ENCODE measurements at places on chromosomes 2 and 18.

DNA sequence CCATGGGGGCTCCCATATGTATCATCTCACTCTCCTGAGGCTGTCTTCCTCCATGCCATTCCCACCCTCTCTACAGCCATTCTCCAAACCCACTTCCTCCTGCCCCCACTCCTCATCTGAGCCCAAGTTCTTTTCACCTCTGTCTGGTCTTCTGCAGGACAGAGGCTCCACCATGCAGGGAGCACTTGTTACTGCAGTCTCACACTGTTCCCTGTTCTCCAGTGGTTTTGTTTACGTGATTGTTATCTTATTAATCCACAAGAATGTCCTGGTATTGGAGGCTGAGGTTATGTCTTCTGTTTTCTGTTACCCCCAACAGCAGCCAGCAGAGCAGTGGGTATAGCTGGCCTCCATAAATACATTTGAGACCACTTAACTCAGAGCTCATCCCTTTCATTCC is 51.4 kb downstream of the PAX8 start:
- no peak for DNase-seq

DNA sequence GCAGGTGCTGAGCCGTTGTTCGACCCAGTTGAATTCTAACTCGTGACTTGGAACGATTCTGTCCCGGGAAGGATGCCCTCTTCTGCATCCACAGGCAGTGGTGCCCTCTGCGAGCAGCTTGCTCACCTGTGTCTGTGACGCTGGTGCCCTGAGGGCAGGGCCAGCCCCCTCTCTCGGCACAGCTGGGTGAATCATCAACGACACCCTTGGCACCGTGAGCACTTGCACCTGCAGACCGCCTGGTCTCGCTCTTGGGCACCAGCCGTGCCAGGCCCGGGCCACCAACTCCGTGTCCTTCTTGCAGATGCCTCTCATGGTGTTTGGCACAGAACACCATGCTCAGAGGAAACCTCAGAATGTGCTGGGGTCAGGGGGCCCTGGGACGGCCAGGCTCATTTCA is 75.0 kb downstream of the SLC66A2 start:
- no peak for DNase-seq

- DNase-seq, result no peak
These were observed 6.3 kb downstream of the RAB12 start for GRCh38 chr18:8615397-8616027.

DNA sequence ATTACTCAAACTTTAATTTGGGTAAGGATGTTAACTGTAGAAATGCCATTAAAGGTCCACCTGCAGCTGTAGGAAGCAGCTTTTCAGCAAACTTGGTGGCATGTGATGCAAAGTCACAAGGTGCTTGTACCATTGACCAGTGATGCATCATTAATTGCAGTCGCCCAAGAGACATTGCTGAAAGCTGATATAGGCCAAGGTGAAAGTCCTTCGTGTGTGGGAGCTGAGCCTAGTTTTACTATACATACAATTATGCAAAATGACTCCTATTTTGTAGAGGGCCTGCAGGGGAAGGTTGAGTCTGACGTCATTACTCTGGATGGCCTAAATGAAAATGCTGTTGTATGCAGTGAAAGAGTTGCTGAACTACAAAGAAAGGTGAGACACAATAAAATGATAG is 40.5 kb downstream of the ALMS1 start:
- no peak for DNase-seq

- no peak for DNase-seq
These were observed 146.1 kb upstream of the NOL4 start for GRCh38 chr18:34370704-34371395.

- DNase-seq, result no peak
These were observed 54.9 kb upstream of the SLC5A7 start for GRCh38 chr2:107931412-107931811.

- DNase-seq, result no peak
These were observed 49.3 kb upstream of the RAB6D start for GRCh38 chr2:131413148-131413747.

DNA sequence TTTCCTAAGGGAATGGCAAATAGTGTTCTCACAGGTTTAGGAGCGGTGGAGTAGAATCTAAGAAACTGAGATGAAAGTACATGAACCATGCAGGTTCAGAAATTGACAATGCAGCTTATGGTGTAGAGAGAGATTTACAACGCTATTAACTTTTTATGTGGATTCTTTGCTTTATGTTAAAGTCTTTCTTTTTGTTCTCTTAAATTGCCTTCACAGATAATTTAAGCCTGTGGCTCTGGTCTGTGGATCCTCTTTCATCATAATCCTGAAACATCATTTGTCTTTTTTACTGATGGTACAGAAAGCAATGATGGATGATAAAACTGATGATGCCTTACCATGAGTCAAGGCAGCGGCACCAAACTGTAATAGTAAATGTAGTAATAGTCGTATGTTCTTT is 30.3 kb downstream of the SOCS6 start:
- no peak for DNase-seq

- DNase-seq, result no peak
These were observed 81.7 kb downstream of the RBMS1 start for GRCh38 chr2:160411955-160412354.

- no peak for DNase-seq
These were observed 2037.8 kb upstream of the LRRTM1 start for GRCh38 chr2:82342356-82342755.

DNA sequence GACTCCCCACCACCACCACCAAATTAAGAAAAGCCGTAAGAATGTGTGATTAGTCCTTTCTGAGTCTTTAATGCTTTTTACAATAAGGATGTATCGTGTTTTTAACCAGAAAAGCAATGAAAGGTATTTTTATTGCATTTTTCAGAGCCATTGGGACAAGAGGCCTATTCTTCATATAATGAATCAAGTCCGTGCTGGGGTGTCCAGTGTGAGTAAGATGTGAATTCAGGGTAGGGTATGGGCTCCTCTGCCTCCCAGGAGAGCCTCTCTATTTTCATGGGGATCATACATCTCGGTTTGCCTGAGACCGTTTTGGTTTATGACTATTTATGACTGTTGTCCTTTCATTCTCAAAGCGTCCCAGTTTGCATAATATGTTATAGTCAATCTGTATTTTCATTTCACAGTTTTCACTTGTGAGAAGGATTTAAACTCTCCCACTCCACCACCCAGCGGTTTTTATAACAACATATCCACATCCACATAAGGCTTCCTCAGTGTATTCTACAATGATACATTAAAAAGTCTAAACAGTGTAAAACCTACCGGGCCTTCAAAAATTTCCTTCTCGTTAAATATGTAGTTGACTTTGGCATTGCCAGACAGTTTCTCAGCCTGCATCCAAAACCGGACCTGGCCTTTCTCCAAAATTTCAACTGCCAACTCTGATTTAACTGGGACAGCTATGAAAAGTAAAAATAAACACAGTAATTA is 80.8 kb upstream of the LPIN2 start:
- no peak for DNase-seq

DNA sequence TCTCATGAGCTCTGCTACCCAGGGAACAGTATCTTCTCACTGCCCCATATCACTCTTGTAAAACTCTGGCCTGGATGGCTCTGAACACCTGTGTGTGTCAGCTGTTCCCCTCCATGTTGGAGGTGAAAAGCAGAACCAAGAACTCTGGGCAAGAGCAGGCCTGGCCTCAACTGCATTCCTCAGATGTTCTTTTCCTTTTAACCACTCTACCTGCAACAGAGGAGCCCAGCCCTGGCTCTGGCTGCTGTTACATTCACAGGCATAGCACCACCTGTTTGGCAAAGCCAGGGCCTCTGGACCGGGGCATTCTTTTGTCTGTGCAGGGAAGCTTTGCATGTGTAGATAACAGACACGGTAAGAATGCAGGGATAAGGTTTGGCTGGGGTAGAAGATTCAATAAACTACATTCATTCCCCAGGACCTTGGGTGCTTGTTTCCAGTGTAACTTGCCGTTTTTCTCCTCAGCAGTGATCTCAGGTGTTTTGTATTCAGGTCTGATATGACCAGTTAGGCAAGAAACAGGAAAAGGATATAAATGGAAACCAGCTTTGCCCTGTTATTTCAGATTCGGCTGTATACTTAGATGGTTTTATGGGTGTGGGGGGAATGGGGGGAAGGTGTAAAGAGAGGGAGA is 95.1 kb downstream of the SPTBN1 start:
- DNase-seq, result no peak

DNA sequence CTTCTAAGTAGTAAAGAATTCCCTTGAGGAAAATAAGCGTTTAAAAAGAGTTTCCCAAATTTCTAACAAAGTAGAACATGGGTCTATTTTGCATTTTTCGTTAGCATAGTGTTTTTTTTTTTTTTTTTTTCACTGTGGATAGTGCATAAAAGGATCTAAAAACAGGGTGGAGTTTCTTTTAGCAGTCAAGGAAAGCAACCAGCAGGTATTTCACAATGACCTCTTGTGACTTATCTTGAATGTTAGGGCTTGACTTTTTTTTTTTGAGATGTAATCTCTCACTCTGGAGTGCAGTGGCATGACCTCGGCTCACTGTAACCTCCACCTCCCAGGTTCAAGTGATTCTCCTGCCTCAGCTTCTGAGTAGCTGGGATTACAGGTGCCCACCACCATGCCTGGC is 14.9 kb upstream of the DGKD start:
- no peak for DNase-seq

DNA sequence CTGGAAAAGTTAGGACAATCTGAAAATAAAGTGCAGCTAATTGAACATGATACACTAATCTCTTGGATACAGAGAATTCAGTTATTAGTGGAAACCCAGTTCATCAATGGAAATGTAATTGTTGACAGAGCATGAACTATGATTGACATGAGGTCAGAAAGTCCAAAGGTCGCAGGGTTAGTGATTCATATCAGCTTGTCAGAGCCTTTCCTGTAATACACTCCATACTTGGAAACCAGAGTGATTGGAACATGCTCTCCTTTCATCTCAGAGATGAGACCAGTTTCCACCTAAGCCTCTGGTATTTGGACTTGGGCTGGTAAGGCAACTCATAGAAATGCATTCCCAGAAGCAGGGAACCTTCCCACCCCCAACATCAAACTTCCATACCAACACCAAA is 8.5 kb upstream of the NCKAP5 start:
- no peak for DNase-seq

DNA sequence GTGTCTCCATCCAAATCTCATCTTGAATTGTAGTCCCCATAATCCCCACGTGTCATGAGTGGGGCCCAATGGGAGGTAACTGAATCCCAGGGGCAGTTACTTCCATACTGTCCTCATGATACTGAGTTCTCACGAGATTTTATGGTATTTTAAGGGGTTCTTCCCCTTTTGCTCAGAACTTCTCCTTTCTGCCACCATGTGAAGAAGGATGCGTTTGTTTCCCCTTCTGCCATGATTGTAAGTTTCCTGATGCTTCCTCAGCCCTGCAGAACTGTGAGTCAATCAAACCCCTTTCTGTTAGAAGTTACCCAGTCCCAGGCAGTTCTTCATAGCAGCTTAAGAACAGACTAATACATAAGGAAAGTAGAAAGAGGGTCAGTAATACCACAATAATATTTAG is 480.4 kb downstream of the KCNJ3 start:
- DNase-seq, result no peak

GRCh38 chr2:27921880-27922547 is 31.5 kb downstream of the BABAM2 start:
- DNase-seq, result no peak

- no peak for DNase-seq
These were observed 35.4 kb upstream of the CABYR start for GRCh38 chr18:24103320-24104021.

DNA sequence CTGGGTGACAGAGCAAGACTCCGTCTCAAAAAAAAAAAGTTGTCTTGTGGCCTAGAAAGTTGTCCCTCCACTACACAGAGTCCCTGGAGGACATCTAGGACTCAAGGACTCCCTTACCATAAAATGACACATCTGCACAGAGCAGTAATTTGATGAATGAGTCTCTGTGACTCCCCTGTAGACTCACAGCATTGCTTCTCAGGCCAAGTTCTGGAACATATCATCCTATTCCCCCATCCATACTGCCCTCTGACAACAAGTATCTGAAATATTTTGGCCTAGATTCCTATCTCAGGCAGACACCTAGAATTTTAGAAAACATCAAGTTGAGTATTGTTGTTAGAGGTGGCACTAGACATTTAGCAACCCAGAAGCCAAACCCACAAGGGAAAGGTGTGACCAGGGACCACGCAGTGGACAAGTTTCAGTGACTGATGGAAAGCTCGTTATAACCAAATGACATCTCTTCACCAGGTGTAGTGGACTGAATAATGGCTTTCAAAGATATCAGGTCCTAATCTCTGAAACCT is 97.9 kb upstream of the ATP8B1 start:
- DNase-seq, result no peak

DNA sequence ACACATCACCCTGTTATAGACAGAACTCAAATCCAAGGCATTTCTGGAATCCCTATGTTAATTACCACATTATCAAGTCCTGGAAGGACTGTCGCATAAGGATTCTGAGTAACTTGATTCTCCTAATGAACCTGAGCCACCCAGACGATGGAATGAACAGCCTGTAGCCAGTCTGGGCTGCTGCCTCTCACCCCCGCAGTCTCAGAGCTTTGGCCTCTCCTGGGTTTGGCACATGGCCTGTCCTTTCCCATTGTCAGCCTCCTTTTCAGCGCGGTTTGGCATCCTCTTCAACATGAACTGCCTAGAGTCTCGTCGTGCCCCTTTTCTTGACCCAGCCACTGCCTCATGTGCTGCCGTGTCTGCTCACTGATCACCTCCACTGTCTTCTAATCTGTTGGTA is 147.6 kb downstream of the SLC8A1 start:
- no peak for DNase-seq

- no peak for DNase-seq
These were observed 77.0 kb upstream of the UBXN4 start for GRCh38 chr2:135664623-135665068.

DNA sequence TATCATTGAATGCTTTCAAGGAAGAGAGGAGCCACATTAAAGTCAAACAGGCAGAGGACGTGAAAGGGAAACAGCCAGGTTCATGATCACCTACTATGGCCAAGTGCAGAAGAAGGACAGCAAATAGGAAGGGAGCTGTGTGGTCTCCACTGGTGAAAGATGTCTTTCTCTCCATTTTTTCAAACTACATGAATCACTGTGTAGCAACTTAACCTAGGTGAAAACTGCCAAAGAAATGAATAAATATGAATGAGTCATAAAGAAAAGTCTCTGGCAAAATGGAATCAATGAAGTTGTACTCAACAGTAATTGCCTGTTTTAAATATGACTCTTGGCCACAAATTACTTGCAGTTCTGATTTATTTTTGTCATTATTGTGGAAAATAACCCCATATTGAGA is 452.6 kb upstream of the PKDCC start:
- no peak for DNase-seq

DNA sequence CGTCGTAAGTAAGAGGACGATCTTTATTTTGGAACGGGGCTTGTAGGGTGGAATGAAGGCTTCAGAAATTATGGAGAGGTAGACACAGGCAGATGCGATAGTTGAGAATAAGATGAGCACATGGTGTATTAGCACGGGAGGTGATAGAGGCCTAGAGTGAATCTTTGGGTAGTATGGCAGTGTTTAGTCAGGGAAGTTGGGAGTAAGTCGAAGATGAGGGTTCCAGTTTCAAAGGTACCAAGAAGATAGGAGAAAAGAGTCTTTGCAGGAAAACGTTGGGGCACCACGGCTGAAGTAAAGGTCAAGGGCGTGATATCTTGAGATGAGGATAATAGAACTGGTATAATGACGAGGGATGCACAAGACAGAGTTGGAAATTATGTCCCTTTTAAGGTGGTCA is 654 bp downstream of the PIK3C3 start:
- no peak for DNase-seq

GRCh38 chr2:23762141-23762540 is 164.8 kb downstream of the ATAD2B start:
- no peak for DNase-seq
